ENCODE measurements at places on chromosomes 2 and 18.
A peak's percentile ranks its signal among the peaks of the same experiment; 100 is the strongest.

- no peak for DNase-seq
These were observed 166.3 kb upstream of the SERTAD2 start for GRCh38 chr2:64819774-64820688.

GRCh38 chr2:239370403-239370802, 30.4 kb downstream of the HDAC4 start:
- no peak for DNase-seq

- no peak for DNase-seq
These were observed 19.8 kb downstream of the ADD2 start for GRCh38 chr2:70748002-70748784.

DNA sequence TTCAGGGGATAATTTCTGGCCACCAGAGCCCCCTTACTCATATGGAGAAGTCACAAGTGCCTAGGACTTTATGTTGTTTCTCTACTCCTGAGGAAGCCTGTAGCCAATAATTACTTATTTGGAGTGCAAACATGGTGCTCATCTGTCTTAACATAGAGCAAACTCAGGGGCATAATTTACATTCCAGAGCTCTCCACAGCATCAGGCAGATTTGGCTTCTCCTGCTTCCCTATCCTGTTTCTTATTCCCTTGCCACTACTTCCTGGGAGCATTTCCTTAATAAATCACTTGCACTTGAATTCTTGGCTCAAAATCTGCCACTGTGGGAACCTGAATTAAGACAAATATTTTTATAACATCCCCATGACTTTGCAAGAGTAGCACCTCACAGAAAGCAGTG, 960.9 kb downstream of the SOCS6 start:
- DNase-seq, result no peak

DNA sequence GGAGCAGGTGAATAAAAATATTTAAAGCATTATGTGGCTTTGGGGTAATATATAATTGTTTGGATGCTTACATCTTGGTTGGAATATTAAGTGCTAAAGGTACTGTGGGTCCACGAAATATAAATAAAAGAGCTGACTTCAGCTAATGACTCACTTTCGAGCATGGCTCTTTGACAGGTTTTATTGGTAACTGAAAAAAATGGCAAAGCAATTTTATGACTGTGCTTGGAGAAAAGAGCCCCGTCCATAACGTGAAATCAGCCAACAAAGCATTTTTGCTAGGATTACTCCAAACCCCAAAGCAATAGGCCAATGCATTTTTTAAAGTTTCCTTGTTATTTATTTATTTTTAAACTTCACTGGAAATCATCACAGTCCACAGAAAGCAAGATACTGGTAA, 397.2 kb upstream of the CDH19 start:
- no peak for DNase-seq

- DNase-seq, result no peak
These were observed 39.3 kb upstream of the EPB41L3 start for GRCh38 chr18:5582849-5583681.

DNA sequence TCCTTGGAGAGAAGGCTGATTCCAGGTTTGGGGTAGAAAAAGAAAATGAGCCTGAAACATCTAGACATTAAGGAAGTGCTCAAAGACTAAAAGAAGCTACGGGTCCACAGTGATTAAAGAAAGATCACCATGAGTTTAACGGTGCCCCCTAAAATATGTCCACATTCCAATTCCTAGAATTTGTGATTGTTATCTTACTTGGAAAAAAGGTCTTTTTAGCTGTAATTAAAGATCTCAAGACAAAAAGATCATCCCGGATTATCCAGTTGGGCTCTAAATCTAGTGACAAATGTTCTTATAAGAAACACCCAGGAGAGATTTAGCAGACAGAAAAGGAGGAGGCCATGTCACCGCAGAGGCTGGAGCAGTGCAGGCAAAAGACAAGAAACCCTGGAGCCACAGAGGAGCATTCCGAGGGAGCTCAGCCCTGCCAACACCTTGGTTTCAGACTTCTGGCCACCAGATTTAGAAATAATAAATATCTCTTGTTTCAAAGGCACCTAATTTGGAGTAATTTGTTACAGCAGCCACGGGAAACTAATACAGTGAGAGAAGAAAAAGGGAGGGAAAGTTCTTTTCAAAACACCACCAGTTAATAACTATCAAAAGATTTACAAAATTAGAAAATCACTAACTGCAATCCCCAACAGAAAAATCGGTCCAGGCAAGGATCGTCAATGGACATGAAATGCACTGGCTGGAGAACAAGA, 8.5 kb downstream of the UXS1 start:
- DNase-seq, result no peak

DNA sequence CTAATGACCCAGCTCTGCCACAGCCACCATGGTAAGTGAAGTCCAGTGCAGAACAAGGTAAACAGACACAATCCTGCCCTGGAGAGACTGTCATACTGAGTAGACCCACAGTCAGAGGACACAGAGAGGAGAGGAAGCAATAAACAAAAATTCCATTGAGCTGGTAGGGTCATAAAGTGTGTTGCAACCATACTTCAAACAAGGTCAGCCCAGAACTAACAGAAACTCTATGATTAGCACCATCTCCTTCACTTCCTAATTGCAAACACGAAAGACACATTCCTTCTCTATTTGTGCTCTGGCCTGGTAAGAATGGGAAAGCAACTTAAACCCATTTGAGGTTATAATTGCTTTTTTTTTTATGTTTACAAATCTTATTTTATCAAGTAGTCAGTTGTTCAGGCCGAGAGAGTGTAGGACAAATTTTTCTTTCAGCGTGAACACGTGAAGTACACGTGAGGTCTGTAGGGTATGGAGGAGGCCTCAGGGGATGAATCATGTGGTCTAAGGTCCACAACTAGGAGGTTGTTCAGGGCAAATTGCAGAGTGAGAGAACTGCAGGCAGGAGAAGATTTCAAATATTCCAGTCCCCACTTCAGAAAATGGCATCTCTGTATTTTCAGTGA, 71.4 kb upstream of the GLS start:
- DNase-seq, result no peak

DNA sequence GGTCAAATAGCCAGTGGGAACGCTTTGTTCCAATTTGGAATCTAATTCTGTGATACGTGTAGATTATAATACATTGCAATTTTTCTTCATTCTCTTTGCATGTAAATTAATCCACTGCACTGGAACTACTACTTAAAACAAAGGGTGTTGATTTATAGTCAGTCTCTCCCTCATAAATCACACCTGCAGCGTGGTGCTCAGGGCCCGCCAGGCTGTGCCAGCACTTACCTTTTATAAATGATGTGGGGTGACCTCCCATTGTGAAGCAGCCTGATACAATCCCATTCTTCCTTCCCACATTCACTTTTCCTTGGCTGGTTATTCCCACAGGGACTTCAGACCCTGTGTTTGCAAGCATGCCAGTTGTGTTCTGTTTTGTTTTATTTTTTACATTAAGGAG, 302.3 kb upstream of the ID2 start:
- no peak for DNase-seq

DNA sequence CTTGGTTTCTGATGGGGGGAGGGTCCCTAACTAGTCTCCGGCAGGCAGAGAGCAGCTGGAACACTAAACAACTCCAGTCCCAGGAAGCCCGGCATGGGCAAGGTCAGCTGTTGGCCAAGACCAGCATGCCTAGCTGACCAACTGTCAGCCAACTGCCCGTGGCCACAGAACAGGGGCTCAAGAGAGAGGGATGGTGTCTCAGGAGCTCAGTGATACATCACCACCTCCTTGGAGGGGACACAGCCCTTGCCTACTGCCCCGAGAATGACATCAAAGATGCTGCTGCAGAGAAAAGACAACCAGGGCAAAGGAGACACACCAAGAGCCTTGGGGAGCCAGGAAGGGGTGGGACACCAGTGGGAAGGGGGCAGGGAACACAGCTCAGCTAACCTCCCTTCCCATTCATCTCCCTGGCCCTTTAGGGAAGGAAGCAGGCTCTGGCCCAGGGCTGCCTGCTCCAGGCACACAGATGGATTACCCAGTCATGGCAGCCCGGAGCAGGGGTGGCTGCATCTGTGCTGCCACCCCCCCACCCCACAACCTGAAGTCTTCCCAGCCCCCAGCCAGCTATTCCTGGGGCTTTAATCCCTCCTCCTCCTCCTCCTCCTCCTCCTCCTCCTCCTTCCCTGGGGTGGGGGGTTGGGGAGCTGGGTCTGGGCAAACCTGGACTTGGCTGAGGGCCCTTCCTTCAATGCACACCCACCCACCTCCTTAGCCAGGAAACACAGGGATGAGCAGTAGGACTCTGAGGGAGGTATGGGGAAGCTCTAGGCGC, 1.9 kb downstream of the BIN1 start:
- peak; percentile 10 for DNase-seq

DNA sequence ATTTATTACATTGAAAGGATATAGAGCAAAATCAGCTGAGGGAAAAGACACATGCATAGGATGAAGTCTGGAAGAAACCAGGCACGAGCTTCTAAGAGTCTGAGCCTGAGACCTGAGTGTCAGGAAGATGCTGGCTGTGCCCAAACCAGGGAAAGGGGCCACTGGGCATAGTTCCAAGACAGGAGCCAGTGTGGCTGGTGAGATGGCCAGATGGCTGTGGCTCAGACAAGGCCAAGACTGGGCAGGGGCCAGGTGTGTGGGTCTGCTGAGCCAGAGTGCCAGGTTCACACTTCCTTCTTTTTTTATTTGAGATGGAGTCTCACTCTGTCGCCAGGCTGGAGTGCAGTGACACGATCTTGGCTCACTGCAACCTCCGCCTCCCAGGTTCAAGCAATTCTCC, 95.5 kb upstream of the ATG16L1 start:
- DNase-seq, result no peak

- DNase-seq, result no peak
These were observed 149.6 kb upstream of the APCDD1 start for GRCh38 chr18:10304853-10305252.

GRCh38 chr2:67792681-67793091, 270.1 kb downstream of the C1D start:
- no peak for DNase-seq

GRCh38 chr18:34841891-34842290, 131.8 kb downstream of the DTNA start:
- no peak for DNase-seq

All from WTC11 (cell line).